Gastrocnemius medialis (tissue), 4 donors: ENCODE measurements at places on chromosomes 2 and 18. TPM values are rescaled to one million over a fixed set of nuclear protein-coding genes. Genes with fewer than 3 reads are reported as not detected.

Gene OSR1
- total RNA-seq: 0.80 TPM

- no peak overlapping the region for H3K4me3 ChIP-seq
- no peak overlapping the region for H3K27ac ChIP-seq
- H3K27me3 ChIP-seq: no peaks in the 10 kb centered on the region
- no peaks in the 10 kb centered on the region for H3K36me3 ChIP-seq
- DNase-seq: no peak
Observed at GRCh38 chr2:214310319-214310718, 100.5 kb upstream of the VWC2L start.

DNA sequence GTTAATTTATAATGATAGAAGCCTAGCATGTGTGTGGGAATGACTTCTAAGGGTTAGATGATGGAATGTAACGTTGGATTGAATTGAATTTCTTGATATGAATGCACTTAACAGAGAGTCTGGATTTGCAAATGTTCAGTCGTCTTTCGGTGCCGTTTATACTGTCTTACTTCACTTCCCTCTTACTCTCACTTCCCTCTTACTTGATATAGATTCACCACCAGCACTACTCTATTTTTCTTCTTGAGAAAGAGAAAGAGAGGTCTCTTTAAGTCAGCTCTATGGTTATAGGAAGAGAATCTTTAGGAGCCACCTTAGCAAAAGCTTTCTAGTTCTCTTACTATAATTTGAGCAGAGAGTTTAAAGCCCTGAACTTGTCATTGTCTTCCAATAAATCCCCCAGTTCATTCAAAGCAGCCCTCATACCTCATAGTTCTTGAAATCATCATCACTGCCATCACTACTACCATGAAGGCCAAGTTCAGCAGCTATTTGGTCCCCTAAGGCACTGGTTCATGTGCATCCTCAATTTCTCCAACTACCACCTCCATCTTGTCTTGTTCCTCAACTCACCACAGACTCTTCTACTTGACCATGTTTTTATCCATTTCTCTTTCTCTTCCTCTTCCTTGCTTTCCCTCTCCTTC lies 501.7 kb upstream of the TCF4 start:
- H3K27ac ChIP-seq: no peak overlapping the region
- H3K27me3 ChIP-seq: no peaks in the 10 kb centered on the region
- H3K36me3 ChIP-seq: no peaks in the 10 kb centered on the region
- H3K4me3 ChIP-seq: no peak overlapping the region

Gene DIPK1C
- not detected for total RNA-seq

DNA sequence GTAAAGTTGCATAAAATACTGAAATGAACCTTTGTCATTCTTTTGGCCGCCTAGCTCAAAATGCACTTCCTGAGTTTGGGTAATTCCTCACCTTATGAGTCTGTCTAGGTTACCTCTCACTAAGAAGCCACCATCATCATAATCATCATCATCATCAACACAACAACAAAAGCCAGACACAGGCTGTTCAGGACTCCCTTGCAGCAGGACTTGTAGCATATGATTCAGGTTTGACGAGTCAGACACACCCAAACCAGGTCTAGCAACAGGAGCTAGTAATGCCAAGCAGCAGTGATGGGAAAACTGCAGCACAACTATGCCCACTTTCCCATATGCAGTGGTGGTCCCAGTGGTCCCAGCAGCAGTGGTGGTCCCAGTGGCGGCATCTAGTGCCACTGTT lies 2.8 kb upstream of the SGO2 start:
- H3K4me3 ChIP-seq: no peak overlapping the region
- no peaks in the 10 kb centered on the region for H3K36me3 ChIP-seq
- no peak for DNase-seq
- no peak overlapping the region for H3K27ac ChIP-seq
- peaks cover 14% of the 10 kb centered on the region for H3K4me1 ChIP-seq
- no peaks in the 10 kb centered on the region for H3K27me3 ChIP-seq

DNA sequence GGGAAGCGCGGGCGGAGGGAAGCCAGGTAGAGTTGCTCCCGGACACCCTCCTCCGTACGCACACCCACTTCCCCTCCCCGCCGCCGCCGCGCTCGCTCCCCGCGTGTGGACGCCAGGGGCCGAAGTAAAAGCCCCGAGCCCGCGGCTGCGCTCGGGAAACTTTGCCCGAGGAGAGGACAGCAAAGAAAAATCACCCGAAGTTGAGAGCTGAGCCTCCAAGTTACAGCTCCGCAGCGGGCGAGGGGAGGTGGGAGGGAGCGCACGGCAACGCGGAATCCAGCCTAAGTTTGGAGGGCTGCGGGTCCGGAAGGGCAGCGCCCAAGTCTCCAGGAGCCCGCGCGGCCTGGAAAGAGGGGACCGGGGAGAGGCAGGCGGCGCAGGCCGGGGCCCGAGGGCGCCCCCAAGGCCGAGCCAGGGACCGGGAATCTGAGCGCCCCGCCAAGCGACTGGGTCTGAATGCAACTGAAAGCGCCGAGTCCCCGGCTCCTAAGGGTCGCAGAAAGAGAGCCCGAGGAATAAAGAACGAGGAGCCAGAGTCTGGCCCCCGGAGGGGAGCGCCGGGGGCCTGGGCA lies 706 bp upstream of the BCL11A start:
- H3K4me3 ChIP-seq: peak overlapping the region; percentile 58
- no peak overlapping the region for H3K27ac ChIP-seq
- peaks cover 54% of the 10 kb centered on the region for H3K4me1 ChIP-seq

DNA sequence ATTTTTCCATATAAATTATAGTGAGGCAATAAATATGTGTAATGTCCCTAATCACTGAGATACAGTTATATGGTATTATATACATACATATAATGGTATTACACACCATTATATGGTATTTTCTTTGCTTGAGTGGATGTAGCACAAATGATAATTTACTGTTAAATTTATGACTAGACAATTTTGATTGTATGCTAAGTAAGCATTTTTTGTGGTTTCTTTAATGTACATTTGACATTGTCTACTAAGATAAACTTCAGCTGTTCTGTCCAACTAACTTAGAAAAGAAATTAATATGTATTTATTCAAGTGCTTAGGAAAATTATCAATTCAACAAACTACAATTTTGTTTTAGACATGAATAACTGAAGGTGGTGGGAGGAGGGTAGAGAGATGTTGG lies 122.6 kb downstream of the SCN3A start:
- H3K27ac ChIP-seq: no peak overlapping the region
- no peak for DNase-seq
- no peaks in the 10 kb centered on the region for H3K36me3 ChIP-seq
- no peak overlapping the region for H3K4me3 ChIP-seq

Gene CYP27A1
- 21.8 TPM for total RNA-seq

- no peaks in the 10 kb centered on the region for H3K27me3 ChIP-seq
- peak overlapping the region; percentile 69 for H3K4me3 ChIP-seq
- H3K36me3 ChIP-seq: no peaks in the 10 kb centered on the region
Observed at GRCh38 chr18:58254873-58255511, 211.0 kb downstream of the NEDD4L start.

DNA sequence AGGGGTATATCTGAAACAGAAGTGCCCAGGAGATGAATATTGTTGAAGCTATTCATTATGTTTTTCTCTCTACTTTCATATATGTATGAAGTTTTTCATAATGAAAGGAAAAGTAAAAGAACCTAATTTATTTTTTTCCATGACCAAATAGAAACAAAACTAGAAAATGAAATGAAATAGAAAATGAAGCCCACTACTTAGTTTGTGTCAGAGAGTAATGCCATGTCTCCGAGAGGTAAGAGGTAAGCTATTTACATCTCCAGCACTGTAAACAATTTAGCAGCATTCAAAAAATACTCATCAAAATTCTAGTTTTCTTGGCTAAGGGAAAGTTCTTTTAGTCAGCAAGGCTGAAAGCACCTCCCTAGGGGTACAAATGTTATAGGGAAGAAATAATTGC lies 238.6 kb downstream of the PTH2R start:
- H3K4me3 ChIP-seq: no peak overlapping the region
- no peak overlapping the region for H3K27ac ChIP-seq
- DNase-seq: no peak
- H3K36me3 ChIP-seq: no peaks in the 10 kb centered on the region

DNA sequence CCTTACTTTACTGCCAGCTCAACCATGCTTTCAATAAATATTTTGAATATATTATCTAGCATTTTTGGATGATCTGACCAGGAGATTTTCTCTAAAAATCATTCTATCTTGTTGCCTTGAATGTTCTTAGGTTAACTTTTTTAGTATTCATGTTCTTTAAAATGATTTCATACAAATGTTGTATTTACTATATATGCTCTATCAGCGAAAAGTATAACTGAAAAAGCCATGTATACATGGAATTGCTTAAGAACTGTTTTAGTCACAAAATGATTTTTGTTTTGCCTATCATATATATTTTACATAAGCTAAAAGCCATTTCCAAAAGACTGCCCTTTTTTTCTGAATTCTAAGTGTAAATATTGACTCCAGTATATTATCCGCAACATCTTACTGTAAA lies 213.9 kb downstream of the WDPCP start:
- H3K27ac ChIP-seq: no peak overlapping the region
- no peak overlapping the region for H3K4me3 ChIP-seq
- no peaks in the 10 kb centered on the region for H3K4me1 ChIP-seq
- no peaks in the 10 kb centered on the region for H3K36me3 ChIP-seq
- DNase-seq: no peak

Gene DLX1
- total RNA-seq: 0.16 TPM

- no peak overlapping the region for H3K27ac ChIP-seq
- no peaks in the 10 kb centered on the region for H3K4me1 ChIP-seq
- no peaks in the 10 kb centered on the region for H3K27me3 ChIP-seq
- no peak overlapping the region for H3K4me3 ChIP-seq
- DNase-seq: no peak
- H3K36me3 ChIP-seq: no peaks in the 10 kb centered on the region
Observed at GRCh38 chr18:52537261-52537660, 197.3 kb downstream of the DCC start.

- DNase-seq: no peak
- no peak overlapping the region for H3K4me3 ChIP-seq
- H3K4me1 ChIP-seq: no peaks in the 10 kb centered on the region
- no peaks in the 10 kb centered on the region for H3K36me3 ChIP-seq
- no peak overlapping the region for H3K27ac ChIP-seq
- H3K27me3 ChIP-seq: no peaks in the 10 kb centered on the region
Observed at GRCh38 chr18:72324677-72325076, 219.5 kb downstream of the CBLN2 start.

- peaks cover 62% of the 10 kb centered on the region for H3K36me3 ChIP-seq
- no peak overlapping the region for H3K27ac ChIP-seq
Observed at GRCh38 chr2:216206821-216207220, 97.7 kb downstream of the XRCC5 start.

Gene ENOSF1
- total RNA-seq: 13.2 TPM
